COR-L47 (cell line): ENCODE measurements at places on chromosomes 4 and X.

GRCh38 chr4:27360790-27361267, 500.2 kb downstream of the STIM2 start:
- no peak for DNase-seq

- DNase-seq, result no peak
These were observed 1283.8 kb upstream of the PABPC4L start for GRCh38 chr4:135485371-135485770.

DNA sequence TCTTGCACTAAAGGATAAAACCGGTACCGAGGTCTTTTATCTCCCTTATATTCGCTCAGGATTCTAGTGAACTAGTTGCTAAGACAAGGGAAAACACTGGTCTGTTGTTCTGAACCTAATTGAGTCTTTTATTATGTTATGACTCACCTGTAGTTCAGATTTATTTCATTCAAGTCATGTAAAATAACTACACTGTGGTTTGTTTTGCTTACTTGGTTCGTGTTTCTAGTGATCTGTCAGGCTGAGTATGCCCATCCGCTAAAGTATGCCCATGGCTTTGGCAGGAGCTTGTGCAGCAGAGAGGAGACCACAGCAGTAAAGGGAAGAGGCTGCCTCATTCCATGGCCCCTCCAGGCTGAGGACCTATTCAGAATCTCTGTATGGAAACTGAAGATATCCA, 126.1 kb downstream of the AFF1 start:
- DNase-seq, result no peak

DNA sequence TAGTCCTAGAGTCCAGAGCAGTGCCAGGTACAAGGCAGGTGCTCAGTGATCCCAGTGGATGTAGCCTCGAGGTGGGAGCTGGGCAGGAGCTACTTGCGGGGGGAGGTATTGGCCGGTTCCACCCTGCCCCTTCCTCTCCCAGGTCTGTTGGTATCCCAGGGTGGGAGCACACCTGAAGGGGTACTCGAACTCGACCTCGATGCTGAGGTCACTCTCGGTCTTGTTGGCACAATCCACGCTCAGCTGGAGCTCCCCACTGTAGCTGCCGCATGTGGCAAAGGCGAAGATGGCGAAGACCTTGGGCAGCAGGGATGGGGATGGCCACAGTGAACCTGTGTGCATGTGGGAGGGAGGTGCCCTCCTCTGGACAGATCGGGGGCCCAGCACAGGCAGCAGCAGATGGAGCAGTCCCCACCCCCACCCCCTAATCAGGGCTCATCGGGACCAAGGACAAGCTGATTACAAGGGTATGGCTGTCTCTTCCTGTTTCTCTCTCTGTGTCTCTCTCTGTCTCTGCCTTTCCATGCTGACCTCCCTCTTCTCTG, 2.4 kb downstream of the SYP start:
- DNase-seq, result no peak

DNA sequence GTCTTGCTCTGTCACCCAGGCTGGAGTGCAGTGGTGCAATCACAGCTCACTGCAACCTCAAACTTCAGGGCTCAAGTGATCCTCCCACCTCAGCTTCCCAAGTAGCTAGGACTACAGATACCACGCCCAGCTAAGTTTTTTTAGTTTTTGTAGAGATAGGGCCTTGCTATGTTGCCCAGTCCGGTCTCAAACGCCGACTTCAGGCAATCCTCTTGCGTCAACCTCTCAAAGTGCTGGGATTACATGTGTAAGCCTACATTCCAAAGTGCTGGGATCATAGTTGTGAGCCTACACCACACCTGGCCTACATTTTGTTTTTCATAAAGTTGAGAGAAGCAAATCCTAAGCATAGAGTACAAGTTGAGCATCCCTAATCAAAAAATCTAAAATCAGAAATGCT, 42.2 kb downstream of the SMARCA5 start:
- no peak for DNase-seq

DNA sequence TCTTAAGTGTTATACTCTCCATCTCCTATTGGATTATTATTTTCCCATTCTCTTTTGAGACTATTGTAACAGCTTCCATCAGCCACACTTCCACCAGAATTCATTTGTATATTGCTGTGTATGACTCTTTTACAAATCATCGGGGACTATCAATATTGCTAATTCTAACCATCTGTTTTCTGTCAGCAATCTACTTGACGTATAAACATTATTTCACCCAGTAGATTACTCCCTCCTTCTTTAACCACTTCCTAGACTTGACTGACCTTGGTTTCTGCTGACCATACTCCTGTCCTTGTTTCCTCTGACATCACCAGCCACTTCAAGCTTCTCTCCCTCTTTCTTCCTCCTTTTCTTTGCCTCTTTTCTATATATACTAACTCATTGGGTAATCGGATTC, 402.9 kb downstream of the PCDH18 start:
- DNase-seq, result no peak

DNA sequence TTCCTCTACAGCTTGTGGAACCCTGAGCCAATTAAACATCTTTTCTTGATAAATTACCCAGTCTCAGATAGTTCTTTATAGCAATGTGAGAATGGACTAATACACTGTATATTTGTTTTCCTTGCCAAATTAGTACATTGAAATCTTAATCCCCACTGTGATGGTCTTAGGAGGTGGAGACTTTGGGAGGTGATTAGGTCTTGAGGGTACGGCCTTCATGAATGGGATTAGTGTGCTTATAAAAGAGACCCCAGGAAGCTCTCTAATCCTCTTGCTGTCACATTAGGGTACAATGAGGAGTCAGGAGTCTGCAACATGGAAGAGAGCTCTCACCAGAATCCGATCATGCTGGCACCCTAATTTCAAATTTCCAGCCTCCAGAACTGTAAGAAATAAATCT, 86.6 kb downstream of the TIGD2 start:
- DNase-seq, result no peak

DNA sequence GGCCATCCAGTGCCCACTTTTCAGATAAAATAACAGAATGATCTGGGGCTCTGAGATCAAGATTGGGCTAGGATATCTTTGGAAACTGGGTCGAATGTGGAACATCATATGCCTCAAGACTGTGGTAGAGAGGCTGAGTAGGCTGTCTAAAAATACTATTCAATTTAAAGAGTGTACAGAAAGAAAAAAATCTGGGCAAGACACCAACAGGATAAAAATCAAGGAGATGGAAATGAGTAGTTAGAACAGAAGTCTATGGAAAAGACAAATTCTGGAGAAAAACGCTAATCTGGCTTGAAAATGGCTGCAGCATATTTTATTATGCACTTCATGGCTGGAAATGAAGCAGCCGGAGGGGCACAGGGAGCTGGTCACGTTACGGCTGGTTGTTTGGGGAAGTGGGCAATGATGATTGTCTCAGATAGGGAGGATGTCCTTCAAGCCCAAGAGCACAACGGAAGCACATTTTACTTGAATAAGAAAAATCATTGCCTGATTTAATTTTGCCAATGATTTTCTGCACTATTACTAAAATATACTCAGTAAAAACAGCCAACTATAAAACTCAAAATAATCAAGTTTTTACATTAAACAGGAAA, 27.1 kb upstream of the MAPK10 start:
- no peak for DNase-seq

DNA sequence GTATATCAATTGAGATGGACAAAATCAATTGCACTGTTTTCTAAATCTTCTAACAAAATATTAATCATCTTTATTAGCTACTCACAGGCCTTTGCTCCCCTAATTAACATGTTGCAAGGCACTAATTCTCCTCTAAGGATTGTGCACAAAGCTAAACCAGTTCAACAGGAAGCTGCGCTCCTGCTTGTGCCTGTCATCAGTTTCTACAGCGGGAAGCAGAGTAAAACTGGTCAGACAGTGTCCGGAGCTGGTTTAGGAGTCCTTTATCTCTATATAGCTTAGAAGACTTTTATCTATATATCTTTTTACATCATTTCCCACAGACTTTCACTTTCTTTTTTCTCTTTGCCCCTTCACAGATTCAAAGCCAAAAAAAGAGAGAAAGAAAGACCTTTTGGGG, 79.1 kb downstream of the ELOVL6 start:
- no peak for DNase-seq

- DNase-seq, result no peak
These were observed 238.6 kb downstream of the ASMT start for GRCh38 chrX:1853447-1853846.

- DNase-seq, result no peak
These were observed 33.9 kb downstream of the PDK3 start for GRCh38 chrX:24498975-24499374.

DNA sequence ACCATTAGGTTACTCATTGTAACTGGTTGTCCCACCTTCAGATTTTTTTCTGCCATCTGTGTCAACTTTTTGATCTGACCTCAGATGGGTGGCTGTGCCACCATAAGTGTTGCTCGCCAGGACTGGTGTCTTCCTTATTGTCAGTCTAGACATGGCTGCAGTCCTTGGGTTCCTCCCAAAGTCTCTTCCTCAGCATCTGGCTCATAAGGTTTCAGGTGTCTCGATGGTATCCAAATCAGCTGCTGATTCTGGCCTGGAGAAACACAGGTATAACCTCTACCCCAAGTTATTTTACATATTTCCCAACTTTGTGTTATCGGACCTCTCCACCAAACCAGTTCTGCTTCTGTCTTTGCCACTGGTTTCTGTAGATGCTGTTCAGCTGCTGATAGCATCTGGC, 158.5 kb downstream of the ZNF518B start:
- DNase-seq, result no peak

DNA sequence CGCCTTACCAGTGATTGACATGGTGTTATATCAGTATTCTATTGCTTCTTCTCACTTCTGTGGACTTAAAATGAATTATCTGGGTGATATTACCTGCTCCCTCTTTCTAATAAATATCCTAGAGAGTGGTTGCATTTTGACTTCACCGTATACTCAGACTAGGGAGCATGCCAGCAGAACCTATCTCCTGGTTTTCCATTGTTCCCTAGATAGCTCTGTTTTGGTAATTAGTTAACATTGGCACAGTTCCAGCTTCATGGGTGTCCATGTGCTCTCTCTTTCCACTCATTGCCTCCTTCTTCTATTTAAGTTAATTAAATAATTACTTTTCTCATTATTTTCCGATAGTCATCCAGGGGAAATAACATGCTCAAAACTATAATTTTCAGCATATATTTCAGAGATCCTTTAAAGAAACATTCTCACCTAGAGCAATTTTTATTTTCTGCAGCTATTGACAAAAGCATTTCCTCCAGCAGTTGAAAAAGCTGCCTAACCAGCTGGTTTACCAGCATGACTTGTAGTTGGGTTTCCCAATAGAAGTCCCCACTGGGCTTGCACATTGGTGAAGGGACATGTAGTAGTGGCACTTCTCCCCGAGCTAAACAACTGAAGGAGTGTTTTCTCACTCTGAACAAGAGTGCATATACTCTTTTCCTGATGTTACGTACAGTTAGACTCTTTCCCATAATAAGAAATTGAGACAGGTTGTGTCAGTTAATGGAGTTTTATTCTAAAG, 27.9 kb upstream of the PAPSS1 start:
- peak; percentile 95 for DNase-seq

- DNase-seq, result no peak
These were observed 166.4 kb upstream of the PPARGC1A start for GRCh38 chr4:24056289-24056688.

DNA sequence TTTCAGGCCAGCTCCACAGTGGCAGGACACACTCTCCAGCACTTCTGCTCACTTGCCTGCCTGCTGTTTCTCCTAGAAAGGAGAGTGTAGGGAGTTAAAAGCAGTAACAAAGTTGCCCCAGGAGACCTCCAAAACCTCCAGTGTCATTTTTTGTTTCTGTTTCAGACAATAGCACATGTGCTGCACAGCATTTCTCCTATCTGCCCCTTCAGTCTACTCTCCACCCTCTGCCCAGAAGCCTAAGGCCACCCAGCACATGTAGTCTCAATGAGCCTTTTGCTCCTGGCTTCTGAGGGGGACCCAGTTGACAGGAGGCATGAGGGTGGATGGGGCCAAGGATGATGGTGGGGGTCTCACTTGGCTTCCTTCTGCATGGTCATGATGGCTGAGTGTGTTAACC, 329.6 kb upstream of the CLNK start:
- DNase-seq, result no peak
